NCI-H1092 (cell line): ENCODE measurements at places on chromosomes 16 and 17.

DNA sequence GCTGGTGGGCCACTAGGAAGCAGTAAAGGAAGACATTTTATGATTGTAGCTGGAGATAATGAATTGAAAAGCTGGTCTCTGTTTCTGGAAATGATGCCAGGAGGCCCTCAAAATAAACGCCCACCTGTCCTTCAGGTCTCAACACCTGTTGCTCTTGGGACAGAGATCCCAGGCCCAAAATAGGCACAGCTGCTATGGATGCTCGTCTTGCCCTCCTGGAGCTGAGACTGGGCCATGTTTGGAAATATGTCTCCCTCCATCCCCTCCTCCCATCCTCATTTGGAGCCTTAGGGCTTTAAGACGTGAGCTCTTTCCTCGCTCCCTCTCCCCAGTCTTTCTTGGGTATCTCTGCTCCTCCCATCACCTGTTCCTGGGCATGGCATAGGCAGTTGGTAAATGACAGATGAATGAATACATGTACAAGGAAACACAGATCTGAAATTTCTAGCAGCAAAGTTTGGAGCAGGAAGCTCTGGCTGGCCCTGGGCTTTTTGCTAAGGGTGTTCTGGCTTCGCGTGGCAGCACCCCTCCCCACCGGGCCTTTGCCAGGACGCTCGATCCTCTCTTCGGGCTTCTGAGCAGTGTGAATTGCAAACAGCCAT lies 33.3 kb downstream of the MYH3 start:
- no peak for DNase-seq

DNA sequence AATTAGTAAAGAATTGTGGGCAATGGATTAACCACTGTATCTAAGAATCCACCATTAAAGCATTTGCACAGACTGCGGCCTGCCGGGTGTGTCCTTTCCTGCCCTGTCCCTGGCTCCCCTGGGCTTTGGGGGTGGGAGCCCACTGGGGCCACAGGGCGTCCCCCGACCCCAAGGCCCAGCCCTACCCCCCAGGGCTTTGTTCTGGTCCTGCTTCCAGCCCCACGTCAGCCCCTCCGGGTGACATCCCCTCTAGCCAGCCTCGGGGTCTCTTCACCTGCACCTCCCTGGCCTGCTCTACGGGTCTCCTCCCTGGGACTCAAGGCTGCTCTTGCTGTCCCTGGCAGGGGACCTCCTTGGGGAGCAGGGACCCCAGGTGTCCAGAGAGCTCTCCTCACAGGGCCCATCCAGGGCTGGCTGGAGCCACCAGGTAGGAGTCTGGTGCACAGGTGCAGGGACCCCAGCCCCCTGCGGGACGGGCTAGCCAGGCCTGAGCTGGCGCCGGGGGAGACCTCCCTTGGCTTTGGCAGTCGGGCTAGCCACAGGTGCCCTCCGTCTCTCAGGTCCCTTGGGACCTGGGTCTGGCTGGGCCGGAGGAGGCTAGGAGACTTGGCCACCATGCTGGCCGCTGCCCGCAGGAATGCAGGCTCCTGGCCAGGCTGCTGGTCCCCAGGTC lies 6.4 kb upstream of the BAIAP3 start:
- DNase-seq = no peak

GRCh38 chr17:6668727-6669425 lies 17.3 kb downstream of the C17orf100 start:
- DNase-seq = no peak

- peak; percentile 24 for DNase-seq
These were observed 19.1 kb downstream of the OSBPL7 start for GRCh38 chr17:47802341-47803022.

DNA sequence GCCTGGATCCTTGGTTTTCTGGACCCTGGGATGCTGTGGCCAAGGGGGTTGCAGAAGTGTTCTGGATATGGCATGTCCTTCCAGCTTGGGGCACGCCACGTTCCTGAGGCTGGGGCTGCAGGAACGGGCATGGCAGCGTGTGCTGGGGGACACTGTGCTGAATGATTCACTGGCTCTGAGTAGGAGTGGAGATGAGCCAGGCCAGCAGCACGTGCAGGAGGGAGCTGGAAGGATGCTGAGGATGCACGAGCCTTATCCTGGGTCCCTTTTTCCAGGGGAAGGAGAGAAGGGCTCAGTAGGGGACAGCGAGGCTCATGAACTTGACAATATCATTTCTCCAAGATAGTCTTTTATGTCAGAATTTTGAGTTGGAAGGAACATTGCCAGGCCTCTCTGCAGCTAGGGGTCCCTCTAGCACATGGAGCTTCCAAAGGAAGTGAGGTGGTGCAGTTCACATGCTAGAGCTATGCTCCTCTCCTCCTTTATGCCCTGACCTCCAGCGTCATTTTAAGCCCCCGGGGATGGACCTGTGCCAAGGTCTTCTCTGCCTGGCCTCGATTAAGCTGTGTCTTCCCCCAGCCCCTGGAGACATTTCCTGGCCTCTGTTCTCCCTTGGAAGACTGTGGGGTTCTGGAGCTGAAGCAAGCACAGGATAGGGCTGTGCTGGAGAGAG lies 125.9 kb downstream of the OR1D5 start:
- DNase-seq = no peak

GRCh38 chr16:49453983-49454382 lies 80.4 kb downstream of the C16orf78 start:
- DNase-seq = no peak

DNA sequence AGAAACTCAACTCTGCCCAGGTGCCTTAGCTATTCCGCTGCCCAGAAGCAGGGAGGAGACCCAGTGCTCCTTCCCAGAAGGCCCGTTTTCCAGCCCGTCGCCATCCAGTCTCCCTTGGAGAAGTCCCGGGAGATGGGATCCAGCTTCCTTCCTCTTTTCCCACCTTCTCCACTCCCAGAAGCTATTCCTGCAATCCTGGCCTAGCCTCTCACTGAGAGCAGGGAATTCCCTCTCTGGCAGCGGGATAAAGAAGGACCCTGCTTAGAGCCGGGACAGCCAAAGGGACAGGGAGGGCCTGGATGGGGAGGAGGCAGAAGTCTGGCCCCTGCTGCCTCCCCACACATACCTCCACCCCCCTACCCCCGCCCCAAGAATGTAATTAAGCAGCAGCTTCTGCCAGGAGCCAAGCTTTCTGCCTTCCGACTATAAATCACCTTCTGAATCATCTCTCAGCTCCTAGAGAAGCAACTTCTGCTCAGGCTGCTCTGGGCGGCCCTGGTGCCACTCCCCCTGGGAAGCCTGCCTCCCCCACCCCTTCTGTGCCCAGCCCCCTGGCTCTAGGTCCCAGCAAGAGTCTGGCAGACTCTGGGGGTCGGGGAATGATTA lies 6.4 kb downstream of the WNT3 start:
- DNase-seq = no peak

GRCh38 chr17:61495161-61495857 lies 43.1 kb downstream of the TBX4 start:
- no peak for DNase-seq

- no peak for DNase-seq
These were observed 158.1 kb upstream of the CIBAR2 start for GRCh38 chr16:85270374-85270773.

- DNase-seq = no peak
These were observed 25.8 kb downstream of the ADCY9 start for GRCh38 chr16:4090351-4090851.

GRCh38 chr17:82179412-82179811 lies 33.2 kb downstream of the CCDC57 start:
- no peak for DNase-seq

GRCh38 chr16:3188925-3189825 lies 1.2 kb downstream of the OR1F1 start:
- no peak for DNase-seq

GRCh38 chr17:76131692-76132573 lies 9.1 kb downstream of the FOXJ1 start:
- no peak for DNase-seq

- DNase-seq = no peak
These were observed 10.9 kb downstream of the KIFC3 start for GRCh38 chr16:57791195-57791892.

DNA sequence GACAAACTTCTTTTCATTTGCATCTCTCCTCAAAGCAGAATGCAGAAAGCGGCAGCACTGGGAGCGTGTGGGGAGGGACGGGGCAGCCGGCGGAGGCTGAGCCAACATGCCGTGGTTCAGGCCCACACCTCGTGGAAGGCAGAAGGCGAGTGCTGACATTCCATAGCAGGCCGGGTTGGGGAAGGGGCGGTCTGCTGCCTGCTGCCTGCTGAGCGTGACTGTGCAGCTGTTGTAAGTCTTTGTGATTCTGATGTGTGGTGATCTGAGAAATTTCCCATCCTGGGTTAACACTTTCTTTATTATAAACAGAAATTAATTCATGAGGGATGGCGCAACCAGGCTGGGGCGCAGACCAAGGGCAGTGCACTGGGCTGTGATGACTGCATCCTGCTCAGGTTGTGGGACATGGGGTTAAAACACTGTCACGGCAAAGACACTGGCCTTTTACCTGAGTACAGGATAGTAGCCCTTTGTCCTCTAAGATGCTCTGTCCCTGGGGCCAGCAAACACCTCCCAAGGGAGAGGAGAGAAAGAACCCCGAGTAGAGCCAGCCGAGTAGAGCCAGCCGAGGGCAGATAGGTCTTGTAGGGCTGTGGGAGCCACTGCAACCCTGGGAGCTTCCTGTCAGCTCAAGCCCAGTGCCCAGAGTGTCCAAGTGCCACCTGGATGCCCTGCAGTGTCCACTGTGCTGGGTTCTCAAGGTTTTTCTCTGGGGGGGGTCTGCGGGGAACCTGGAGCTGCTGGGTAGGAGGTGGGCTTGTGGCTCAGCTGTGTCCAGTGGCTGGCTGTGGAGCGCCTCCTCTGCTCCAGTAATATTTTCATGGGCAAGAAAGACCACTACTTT lies 8.8 kb upstream of the DNASE1 start:
- DNase-seq = no peak

DNA sequence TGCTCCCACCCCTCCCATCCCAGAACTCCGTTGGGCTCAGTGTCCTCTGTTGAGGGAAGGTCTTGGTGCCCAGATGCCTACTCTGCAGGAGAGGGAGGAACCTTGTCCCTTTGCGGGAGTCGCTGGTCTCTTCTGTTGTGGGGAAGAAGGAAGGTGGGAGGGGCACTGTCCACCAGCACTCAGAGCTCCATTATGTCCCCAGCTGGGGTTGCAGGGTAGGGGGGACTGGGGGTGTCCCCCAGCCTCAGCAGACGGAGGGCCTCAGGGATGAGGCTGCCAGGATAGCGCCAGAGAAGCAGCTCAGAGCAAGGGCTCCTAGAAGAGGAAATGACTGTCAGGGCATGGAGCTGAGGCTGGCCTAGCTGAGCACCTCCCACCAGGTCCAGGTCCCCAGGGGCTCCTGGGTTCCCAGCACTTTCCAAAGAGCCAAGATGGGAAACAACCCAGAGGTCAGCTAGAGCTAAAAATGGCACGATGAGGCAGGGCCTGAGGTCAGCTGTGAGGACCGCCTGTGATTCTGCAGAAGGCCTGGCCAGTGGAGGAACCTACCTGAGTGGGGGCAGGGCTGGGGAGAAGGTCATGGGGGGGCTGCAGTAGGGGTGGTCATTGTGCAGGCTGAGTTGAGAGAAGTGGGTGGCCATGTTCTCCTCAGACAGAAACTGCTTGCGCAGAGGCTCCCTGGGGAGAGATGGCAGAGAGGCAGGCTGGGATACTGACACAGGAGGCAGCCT lies 893 bp downstream of the HCFC1R1 start:
- DNase-seq = no peak

GRCh38 chr16:23917621-23918020 lies 81.8 kb downstream of the PRKCB start:
- no peak for DNase-seq

DNA sequence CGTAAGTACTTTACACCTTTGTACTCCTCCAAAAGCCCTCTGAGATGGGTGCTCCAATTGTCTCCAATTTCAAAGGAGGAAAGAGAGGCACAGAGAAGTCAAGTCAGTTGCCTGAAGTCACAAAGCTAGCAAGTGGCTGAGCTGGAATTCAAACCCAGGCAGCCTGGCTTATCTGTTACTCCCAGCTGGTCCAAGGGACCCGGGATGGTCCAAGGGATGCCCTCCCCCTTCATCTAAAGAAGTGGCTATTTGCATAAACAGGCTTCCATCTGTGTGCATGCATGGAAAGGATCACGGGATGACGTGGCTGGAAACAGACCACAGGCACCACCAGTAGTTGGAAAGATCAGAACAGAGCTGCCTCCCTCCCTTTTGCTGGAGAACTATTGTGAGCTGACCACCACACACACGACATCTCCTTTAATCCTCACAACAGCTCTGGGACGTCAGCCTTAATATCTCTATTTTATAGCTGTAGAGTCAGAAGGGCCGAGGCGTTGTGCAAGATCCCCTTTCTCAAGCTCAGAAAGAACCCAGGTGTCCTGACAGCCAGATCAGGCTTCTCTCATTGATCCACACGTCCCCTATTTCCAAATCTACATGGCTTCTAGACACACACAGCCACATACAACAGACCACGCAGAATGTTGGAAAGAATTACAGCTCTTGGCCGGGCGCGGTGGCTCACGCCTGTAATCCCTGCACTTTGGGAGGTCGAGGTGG lies 10.9 kb upstream of the COL1A1 start:
- DNase-seq = no peak

DNA sequence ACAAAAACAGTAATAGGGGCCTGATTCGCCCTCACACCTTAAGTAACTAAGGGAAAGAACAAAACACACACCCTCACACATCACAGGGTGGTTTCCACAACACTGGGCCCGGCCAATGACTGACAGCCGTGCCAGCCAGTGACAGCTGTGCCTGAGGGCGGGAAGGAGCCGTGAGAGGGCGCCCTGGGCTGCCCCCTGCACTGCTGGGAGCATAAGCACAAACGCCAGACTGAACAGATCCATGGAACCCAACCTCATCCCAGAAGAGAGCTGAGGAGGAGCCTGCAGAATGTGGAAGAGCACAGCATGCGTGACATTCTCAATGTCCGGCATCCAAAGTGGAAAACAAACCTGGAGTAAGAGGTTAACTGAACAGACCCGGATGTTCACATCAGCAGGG lies 16.0 kb downstream of the CSNK1D start:
- DNase-seq = no peak

DNA sequence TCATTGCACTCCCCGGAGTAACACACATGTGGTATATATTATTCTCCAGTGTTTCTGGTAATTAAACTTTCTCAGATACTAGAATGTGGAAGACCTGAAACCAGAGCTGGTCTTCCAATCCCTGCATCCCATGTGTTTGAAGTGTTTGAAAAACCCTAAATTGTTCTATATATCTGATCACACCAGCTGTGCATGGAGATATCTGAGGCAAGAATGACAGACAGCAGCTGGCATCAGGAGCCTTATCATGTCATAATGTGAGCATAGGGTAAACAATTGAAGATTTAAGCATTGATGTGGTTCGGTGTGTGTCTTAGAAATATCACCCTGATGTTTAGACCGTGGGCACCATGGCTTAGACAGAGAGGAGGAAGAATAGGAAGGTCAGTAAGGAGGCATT lies 251.0 kb downstream of the CDH11 start:
- no peak for DNase-seq

- DNase-seq = no peak
These were observed 45.0 kb downstream of the TEX2 start for GRCh38 chr17:64218066-64218465.

GRCh38 chr17:15106540-15106939 lies 158.6 kb downstream of the PMP22 start:
- no peak for DNase-seq
